ENCODE measurements at places on chromosomes 5 and 9. TPM values are rescaled to one million over a fixed set of nuclear protein-coding genes. Genes with fewer than 3 reads are reported as not detected.

The CCDC69 gene
- total RNA-seq = 108 TPM

DNA sequence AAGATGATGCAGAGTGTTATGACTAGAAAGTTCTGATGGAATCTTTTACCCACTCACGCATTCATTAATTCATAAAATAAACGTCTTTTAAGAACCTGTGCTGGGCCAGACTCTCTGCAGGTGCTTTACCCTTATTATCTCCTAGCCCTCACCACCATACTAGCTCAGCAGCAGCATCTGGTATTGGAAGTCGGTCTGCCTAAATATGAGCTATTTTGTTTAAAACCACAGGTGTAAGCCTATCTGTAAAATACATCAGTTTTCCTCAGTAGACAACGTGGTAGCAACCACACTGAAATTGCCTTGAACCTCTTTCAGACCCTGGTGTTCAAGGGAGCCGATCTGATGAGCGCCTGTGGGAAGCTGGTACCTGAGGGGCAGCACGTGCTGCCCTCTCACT lies 69.4 kb downstream of the PPIC start:
- H3K27me3 ChIP-seq = no peaks in the 10 kb centered on the region
- no peak overlapping the region for H3K4me3 ChIP-seq
- H3K27ac ChIP-seq = no peak overlapping the region
- H3K36me3 ChIP-seq = no peaks in the 10 kb centered on the region

The MARVELD2 gene
- 0.43 TPM for total RNA-seq

DNA sequence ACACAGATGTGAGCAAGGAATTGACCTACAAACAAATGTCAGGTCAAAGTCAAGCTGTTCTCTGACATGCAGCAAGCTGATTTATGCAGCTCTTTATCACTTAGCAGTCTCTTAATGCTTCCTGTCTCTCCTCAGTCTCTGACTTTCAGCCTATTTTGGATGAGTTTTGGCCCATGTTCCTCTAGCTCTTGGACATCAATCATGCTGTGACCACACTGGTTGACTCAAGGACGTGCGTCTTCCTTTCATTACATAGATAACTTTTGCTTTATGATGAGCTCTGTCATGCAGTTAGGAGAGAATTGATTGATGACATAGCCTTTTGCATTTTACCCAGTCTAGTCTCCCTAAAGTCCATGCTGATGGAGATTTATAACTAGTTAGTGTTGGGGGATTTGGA lies 9.4 kb upstream of the REEP5 start:
- peak overlapping the region; percentile 14 for H3K4me3 ChIP-seq
- DNase-seq = no peak
- no peaks in the 10 kb centered on the region for H3K27me3 ChIP-seq
- peaks cover 46% of the 10 kb centered on the region for H3K4me1 ChIP-seq
- peaks cover 7% of the 10 kb centered on the region for H3K36me3 ChIP-seq
- H3K27ac ChIP-seq = peak overlapping the region; percentile 65

DNA sequence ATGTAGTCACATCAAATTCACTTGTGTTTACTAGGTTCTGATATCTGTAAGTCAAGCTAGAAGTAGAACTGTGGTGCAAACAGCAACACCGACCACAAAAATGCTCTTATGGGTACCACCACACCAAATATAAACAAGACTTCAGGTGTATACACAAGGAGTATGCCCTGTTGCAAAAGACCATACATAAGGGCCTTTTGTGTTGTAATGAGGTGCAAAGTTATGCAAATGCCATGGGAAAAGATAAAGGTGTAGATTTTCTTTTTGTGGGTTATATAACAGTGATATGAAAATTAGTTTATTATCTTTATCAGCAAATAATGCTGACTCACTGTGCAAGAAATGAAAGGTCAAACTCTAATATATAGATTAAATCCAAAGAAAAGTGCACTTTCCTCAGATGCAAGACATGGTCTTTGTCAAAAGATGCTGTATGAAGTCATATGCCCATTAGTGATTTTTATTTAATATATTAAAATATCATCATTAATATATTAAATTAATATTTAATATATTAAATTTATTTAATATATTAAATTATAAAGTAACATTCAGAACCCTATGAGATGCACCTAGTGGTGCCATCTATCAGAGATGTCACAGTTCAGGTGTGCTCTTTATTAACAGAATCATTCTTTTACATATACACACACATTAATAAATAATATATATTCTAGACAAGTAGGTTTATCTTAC lies 26.7 kb upstream of the ALDH1A1 start:
- no peak overlapping the region for H3K4me3 ChIP-seq
- peaks cover 3% of the 10 kb centered on the region for H3K27me3 ChIP-seq
- no peaks in the 10 kb centered on the region for H3K36me3 ChIP-seq
- H3K27ac ChIP-seq = no peak overlapping the region

The CDO1 gene
- 0.54 TPM for total RNA-seq

DNA sequence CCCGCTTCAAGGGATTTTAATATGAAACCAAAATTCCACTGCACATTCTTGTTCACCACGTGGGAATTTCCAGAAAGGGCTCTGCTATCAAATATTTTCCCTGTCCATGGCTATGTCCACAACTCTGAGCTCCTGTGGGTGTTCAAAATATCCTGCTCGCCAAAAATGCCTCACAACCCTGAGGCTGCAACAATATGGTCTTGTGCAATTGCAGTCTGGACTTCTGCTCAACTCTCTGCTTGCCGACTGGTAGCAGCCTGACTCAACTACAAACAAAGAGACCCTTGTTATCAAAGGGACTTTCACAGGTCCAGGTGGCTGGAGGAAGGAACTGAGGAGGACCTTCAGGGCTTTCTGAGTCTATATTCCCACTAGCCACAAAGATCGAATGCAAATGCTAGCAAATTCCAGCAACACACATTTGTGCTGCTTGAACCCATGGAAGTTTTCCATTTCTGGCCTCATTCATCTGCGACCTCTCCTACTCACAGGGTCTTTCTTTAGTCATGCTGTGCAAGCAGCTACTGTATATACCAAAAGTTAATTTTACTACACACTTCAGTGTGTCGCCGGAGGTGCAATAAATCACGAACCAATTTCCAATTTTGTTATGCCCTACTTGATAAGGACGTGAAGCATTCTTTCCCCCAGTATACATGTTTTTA lies 169.2 kb upstream of the SLC30A5 start:
- no peak overlapping the region for H3K27ac ChIP-seq
- H3K4me1 ChIP-seq = no peaks in the 10 kb centered on the region
- no peaks in the 10 kb centered on the region for H3K36me3 ChIP-seq
- no peak for DNase-seq

GRCh38 chr5:130994496-130995253 lies 170.4 kb downstream of the HINT1 start:
- no peak overlapping the region for H3K4me3 ChIP-seq
- H3K36me3 ChIP-seq = no peaks in the 10 kb centered on the region
- H3K27me3 ChIP-seq = peaks cover 5% of the 10 kb centered on the region
- no peaks in the 10 kb centered on the region for H3K4me1 ChIP-seq
- H3K27ac ChIP-seq = no peak overlapping the region

The NCS1 gene
- 1.4 TPM for total RNA-seq

GRCh38 chr5:112573441-112573840 lies 154.4 kb upstream of the EPB41L4A start:
- H3K4me3 ChIP-seq = no peak overlapping the region
- no peaks in the 10 kb centered on the region for H3K4me1 ChIP-seq
- H3K27me3 ChIP-seq = peaks cover 6% of the 10 kb centered on the region
- H3K36me3 ChIP-seq = no peaks in the 10 kb centered on the region
- no peak overlapping the region for H3K27ac ChIP-seq

Measured in activated naive CD8-positive, alpha-beta T cell treated with anti-CD3 and anti-CD28 coated beads, Interleukin-2, amount 10 ng/mL, durations not matched to agents 7 days and 5 days (primary cell).